ACHN (cell line): ENCODE measurements at places on chromosomes 4 and X.
A peak's percentile ranks its signal among the peaks of the same experiment; 100 is the strongest.

- DNase-seq = no peak
These were observed 9.0 kb downstream of the ART3 start for GRCh38 chr4:76083386-76083988.

- no peak for DNase-seq
These were observed 55.0 kb upstream of the NR0B1 start for GRCh38 chrX:30364229-30364628.

DNA sequence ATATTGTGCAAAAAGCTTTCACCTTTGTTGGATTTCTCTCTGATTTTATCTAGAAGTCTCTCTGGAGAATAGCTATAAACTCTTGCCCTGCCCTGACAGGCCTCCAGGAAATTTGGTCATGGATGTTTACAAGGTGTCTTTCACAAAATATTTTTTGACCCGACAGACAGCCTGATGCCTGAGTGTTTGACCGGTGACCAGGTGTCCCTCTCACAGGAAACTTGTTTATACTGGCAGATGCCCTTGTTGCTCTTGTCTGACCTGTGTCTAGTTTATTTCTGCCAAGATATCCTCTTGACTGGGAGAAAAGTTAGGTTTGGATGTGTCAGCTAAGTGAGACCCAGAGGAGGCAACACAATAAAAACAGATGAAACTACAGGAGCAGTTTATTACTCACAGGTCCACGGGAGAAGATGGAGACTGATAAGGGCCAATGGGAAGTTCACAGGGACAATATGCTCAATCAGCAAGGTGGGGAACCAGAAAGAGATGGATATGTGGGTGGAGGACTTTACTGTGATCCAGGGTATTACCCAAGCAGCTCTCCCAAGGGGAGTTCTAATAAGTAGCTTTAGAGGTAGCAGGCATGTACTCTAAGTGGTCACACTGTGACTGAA is 243.3 kb downstream of the ARAP2 start:
- DNase-seq = no peak

DNA sequence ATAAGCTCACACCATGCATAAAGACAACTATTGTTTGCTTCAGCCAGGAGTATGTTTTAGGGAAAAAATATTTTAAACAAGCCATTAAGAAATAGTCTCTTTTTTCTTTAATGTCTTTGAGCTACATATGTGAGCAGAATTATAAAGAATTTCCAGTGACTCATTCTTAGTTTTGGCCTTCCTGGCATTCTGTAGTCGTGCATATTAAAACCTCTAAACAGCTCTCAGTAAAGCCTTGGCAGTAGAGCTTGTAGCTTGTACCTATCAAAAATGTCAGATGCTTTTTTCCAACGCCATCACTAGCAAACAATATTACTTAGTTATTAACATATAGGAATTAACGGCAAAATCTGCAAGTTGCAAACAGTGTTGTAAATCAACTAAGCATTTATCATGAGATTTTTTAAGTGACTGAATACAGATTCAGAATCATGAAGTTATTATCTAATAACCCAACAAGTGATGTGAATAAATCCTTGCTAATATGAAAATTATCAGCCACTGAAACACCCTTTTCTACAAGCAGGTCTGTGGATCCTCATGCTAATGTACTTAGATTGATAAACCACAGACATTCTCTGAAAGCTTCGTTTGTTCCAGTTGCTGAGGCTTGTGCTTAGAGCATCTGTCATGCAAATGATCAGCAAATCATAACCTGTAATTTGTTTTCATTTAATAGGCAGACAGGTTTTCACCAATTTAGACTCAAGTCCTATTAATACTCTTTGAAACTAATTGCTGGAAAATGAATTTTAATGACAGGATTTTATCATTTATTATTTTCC is 412.0 kb upstream of the ATOH1 start:
- no peak for DNase-seq

DNA sequence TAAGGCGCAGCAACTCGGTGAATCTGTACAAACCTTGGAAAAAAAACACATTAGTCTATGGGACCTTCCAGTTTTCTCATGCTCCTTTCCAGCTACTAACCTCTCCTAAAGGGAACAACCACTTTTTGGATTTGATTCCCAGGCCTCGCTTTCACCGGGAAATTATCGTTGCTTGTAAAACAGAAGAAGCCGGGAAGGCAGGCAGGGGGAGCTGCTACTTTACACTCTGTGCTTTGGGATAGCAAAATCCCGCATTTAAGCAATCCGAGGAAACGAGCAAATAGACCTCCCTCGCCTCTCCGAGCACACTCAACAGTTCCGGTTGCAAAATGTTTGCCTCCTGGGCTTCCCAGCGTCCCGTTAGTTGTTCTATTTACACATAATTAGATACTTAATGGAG is 1.2 kb downstream of the CD38 start:
- peak; percentile 57 for DNase-seq

GRCh38 chrX:53323196-53323595 is 41.8 kb upstream of the IQSEC2 start:
- no peak for DNase-seq

GRCh38 chr4:110609044-110609750 is 13.7 kb downstream of the PITX2 start:
- no peak for DNase-seq

GRCh38 chr4:180314972-180315371 is 1928.2 kb upstream of the TENM3 start:
- DNase-seq = no peak

- no peak for DNase-seq
These were observed 29.2 kb downstream of the EFHC2 start for GRCh38 chrX:44314259-44314734.

GRCh38 chrX:105882581-105883275 is 60.4 kb downstream of the NRK start:
- DNase-seq = no peak

- DNase-seq = no peak
These were observed 172.8 kb downstream of the SHROOM3 start for GRCh38 chr4:76607846-76608245.

DNA sequence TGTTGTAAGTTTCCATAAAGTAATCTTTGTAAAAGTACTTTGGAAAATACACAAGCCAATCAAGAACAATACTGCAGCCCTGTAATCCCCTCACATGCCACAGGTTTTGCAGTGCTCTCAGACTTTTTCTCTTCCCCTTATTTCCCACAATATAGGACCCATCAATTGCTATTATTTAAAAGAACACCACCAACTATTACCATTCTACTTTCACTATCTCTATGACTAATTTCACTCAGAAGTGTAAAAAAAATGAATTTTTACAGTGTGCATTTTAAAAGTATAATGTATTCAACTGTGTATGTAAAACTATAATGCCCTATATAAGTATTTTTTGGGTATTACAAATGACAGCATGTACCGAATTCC is 1.7 kb downstream of the ATP8A1 start:
- no peak for DNase-seq

- DNase-seq = no peak
These were observed 8.1 kb upstream of the DKK2 start for GRCh38 chr4:107044170-107044569.

DNA sequence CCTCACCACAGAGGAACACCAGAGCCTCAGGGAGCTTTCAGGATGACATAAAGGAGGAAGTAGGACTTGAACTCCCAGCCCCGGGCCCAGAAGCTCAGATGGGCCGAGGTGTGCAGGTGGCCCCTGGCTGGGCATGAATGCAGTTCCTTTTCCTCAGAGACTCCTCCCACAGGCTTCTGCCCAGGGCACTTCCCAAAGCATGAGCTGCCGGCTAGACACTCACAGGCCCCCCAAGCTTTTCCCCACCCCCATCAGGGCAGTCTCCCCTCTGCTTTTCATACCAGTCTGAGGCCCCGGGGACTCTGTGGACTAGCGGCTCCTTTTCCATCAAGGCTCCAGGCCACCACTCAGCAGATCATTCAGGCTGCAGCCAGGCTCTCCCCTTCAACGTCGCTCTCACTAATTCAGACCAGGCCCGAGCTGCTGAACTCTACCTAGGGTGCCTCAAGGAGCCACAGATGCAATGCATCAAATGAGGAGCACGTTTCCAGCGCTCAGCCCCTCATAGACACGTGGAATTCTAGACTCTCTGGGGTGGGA is 36.9 kb downstream of the HMX1 start:
- no peak for DNase-seq

DNA sequence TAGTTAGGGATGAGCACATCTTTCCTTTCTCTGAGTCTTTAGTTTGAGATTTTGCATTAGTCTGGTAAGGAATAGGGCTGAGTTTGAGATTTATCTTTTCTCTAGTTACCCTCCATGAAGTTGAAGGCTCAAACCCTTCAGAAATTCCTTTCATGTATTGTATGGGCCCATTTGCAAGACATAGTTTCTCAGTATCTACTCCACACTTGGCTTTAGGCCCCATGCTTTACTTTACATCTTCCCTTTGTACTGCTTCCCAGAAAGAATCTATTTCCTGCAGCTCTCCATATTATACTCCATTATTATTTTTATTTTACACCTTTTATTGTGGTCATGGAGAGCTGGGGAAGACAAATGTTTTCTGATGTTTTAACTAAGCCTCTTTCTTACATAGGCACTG is 1038.2 kb downstream of the TECRL start:
- no peak for DNase-seq

DNA sequence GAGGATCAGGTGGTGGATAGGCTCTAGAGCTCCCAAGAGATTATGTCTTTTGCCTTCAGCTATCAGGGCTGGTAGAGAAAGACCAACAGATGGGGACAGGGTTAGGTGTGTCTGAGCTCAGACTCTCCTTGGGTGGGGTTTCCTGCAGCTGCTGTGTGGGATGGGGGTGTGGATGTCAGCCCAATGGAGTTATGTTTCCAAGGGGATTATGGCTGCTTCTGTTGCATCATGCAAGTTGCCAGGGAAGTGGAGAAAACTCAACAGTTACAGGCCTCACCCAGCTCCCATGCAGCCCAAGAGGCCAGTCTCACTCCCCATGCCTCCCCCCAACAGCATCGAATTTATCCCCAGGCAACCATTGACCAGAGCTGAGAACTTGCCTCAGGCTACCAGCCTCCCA is 80.2 kb upstream of the CDX4 start:
- no peak for DNase-seq

GRCh38 chrX:53000447-53001135 is 42.3 kb upstream of the FAM156A start:
- no peak for DNase-seq

- DNase-seq = no peak
These were observed 48.3 kb downstream of the MED28 start for GRCh38 chr4:17662694-17663093.

GRCh38 chrX:131068945-131069719 is 11.0 kb downstream of the ARHGAP36 start:
- peak; percentile 39 for DNase-seq

- DNase-seq = no peak
These were observed 9.1 kb downstream of the TSPAN7 start for GRCh38 chrX:38570396-38570795.

GRCh38 chr4:153790962-153791551 is 2.2 kb upstream of the SFRP2 start:
- peak; percentile 5 for DNase-seq

GRCh38 chrX:153454901-153455550 is 9.2 kb upstream of the TREX2 start:
- DNase-seq = no peak

GRCh38 chr4:185995665-185996064 is 73.3 kb upstream of the TLR3 start:
- DNase-seq = no peak

DNA sequence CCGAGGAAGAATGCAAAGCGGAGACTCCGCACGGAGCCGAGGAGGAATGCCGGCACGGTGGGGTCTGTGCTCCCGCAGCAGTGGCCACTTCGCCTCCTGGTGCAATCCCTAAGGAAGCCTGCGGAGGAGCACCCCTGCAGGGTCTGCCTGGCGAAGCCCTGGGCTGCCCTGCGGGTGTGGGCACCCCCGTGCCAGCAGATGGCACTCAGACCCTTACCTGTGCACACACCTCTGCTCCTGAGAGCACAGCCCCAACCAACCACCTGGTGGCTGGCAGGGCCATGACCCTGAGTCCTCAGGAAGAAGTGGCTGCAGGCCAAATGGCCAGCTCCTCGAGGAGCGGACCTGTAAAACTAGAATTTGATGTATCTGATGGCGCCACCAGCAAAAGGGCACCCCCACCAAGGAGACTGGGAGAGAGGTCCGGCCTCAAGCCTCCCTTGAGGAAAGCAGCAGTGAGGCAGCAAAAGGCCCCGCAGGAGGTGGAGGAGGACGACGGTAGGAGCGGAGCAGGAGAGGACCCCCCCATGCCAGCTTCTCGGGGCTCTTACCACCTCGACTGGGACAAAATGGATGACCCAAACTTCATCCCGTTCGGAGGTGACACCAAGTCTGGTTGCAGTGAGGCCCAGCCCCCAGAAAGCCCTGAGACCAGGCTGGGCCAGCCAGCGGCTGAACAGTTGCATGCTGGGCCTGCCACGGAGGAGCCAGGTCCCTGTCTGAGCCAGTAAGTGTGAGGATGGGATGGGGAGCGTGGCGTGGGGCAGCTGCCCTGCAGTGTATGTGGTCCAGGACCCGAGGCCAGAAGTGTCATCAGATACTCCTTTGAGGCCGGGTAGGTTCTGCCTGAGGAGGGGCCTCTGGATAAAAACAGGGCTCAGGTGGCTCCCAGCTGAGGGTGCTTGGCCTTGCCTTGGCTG is 7.0 kb downstream of the TACC3 start:
- DNase-seq = no peak

- no peak for DNase-seq
These were observed 231.9 kb upstream of the BCOR start for GRCh38 chrX:40329616-40330015.

DNA sequence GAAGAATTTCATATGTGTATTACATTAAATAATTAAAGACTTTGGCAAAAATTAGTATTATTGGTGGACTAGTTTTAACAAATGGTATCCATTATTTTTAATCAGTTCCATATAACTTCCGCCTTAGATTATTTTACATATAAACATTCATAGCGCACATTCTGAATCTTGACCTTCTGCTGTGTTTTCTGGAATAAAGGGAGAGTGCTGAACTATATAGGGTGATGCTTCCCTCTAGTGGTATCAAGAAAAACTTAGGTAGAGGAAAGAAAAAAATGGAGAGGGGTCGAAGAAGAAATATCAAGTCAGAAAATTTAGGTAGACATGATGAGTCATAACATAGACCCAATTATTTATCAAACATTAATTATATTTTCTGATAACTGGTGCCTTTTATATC is 155.6 kb upstream of the PACRGL start:
- DNase-seq = peak; percentile 56

GRCh38 chr4:10153161-10153560 is 36.6 kb upstream of the WDR1 start:
- no peak for DNase-seq

- no peak for DNase-seq
These were observed 436.3 kb downstream of the KLHL13 start for GRCh38 chrX:117680286-117680685.

GRCh38 chr4:147633113-147633512 is 15.9 kb downstream of the TMEM184C start:
- DNase-seq = no peak

- no peak for DNase-seq
These were observed 194.7 kb downstream of the DTHD1 start for GRCh38 chr4:36476135-36476534.

- no peak for DNase-seq
These were observed 88.2 kb downstream of the ABCB7 start for GRCh38 chrX:75067931-75068330.
